ENCODE measurements at places on chromosomes 3 and 15. TPM values are rescaled to one million over a fixed set of nuclear protein-coding genes. Genes with fewer than 3 reads are reported as not detected.

GRCh38 chr15:79930516-79930915, 33.7 kb upstream of the MTHFS start:
- no peak for DNase-seq

DNA sequence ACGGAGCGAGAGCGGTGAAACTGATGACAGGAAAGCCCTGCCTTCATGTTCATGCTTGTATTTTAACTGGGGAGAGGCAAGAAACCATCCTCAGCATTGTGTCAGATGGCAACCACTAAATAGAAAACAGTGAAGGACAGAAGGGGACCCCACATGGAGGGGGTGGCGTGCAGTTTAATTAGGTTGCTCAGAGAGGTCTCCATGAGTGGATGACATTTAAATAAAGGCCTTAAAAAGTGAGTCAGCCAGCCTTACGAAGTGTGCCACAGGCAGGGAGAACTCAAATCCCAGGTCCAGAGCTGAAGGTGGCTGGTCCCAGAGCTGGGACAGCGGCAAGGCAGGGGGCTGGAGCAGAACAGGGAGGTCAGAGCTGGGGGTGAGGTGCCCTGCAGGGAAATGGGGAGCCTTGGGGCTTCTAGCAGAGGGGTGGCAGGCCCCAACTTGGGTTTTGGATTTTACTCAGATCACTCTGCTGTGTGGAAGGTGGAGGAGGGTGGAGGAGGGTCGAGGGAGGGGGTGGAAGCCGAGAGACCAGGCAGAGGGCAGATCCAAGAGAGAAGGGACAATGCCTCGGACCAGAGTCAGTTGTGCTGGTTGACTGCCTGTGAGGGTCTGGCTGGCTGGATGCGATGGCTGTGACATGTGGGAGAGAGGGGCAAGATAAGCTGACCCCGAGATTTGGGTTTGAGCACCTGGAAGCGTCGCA, 73.7 kb downstream of the KLF13 start:
- no peak for DNase-seq

DNA sequence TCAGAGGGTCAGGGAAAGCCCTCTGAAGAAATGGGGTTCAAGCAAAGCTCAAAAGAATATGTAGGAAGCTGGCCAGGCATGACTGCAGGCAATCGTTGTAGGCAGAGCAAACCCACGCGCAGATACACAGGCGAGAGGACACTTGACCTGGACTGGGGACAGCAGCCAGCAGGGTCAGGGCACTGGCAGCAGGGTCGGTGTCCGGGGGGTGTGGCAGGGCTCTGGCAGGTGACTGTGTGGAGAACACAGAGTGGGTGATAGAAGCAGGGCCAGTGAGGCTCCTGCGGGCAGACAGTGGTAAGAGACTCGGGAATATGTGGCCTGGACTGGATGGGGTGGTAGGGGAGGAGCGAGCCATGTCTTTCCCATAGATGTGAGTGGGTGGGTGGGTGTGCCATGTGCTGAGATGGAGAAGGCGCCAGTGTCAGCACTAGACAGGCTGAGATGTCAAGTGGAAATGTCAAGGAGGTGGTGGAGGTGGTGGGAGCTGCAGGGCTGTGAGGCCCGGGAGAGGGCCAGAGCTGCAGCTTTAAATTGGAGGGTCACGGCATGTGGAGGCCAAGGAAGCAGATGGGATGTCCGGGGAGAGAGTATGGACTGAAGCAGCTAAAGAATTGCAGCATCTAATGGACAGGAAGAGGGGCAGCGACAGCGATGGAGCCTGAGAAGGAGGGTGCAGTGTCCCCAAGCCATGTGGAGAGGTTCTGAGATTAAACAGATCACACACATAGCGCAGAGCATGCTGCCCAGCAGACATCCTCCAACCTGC, 13.4 kb downstream of the TMEM43 start:
- DNase-seq: no peak

- DNase-seq: no peak
These were observed 12.4 kb upstream of the ETV5 start for GRCh38 chr3:186121278-186121677.

DNA sequence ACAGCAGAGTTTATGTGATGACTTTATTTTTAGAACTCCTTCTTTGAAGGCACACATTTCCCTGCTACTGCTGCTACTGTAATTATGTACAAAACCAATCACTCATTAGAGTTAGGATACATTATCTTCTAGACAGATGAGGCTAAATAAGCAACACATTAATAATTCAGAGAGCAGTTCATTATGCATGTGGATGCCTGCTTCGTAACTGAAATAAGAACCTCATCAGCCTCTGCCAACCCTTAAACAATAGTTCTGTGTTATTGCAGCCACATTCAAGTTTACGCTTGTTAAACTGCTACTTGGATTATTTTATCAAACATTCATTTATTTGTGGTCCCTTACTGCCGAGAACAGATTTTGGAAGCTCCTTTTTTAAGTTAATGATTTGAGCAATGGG, 52.5 kb upstream of the C15orf61 start:
- no peak for DNase-seq

DNA sequence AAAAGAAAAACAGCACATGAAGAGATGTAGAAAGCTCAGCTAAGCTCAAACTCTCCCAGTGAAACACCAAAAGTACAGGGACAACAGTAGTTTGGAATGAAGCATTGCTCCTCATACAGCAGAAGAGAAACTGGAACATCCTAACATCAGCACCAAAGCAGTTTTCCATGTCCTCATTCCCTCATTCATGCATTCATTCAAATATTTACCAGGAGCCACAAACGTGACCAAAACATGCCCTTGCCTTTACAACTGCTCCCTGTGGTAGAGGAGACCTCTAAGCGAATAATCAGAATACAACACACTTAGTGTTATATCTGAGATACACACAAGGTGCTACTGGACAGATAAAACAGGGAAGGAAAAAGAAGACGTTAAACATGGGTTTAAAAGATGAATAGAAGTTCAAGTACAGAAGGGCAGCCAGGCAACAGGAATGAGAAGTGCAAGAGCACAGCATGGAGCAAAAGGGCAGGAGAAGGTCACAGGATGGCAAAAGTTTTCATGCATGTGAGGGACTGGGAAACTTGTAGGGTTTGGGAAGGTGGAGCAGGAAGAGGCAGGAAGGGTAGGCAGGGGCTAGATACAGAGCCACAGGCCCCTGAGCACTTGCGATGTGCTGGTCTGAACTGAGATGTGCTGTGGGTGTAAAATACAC, 58.5 kb upstream of the LMCD1 start:
- DNase-seq: no peak

- no peak for DNase-seq
These were observed 3.3 kb upstream of the LRTM1 start for GRCh38 chr3:54931182-54931581.

GRCh38 chr15:85073556-85074194, 92.0 kb downstream of the PDE8A start:
- DNase-seq: no peak

DNA sequence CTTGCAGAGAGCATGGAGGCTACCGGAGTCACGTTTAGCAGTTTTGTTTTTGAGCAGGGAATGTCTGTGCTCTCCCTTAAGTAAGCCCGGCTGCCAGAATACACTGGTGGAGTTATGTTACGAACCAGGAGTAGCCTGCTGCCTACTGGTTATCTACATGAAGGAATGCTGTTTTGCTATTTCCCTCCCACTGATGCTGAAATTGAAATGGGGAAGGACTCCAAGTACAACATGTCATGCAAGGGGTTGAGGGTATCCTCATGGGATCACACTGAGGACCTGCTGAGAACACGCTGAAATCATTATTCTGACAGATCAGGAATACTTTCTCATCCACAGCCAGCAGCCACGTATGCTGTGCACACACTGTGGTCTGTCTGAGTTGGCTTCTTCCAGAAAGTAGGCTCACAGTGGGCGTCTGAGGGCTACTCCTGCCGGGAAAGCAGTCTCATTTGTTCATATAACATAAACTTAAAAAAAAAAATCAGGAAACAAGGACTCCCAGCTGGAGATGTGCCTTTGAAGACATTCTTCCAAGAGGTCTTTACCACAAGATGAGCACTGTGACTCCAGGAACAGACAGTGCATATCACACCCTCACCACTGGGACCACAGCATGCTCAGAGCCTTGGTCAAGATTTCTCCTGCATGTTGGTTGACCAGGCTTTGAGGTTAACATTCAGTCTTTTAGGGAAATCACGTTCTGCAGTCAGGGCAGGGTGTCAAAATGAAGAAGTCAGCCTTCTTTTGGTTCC, 300.4 kb upstream of the RASGRP1 start:
- DNase-seq: no peak

GRCh38 chr3:129428007-129428375, 445 bp downstream of the EFCAB12 start:
- DNase-seq: no peak

DNA sequence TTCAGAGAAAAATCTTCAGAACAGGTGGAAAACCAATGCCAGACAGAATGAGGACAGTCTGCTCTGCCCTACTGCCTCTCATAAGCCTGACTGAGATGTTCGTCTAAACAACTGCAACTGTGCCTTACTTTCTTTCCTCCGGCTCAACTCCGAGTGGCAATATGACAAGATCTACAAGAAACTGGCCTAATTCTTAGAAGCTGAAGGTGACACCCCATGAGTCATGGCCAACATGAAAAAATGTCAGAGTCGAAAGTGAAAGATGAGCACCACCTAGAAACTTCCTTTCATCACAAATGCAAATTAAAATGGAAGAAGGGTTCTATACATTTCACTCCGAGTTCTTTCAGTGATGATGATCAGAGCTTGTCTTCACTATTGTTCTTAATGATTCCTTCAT, 12.9 kb downstream of the PCYT1A start:
- DNase-seq: no peak

DNA sequence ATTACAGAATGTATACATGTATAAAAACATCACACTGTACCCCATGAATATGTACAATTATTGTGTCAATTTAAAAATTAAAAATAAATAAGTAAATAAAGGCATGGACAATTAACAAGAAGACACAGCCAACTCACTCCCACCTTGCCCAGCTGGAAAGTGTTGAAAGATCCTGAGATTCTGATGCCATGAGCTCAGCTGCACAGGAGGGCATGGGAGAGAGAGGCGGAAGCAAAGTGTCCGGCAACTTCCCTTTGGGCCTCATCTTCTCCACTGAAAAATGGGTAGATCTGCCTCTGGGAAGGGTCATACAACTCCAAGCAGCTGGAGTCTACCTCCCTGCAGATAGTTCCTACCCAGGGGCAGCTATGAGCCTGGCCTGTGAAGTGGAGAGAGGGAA, 277.3 kb downstream of the UACA start:
- DNase-seq: no peak

- DNase-seq: no peak
These were observed 72.7 kb downstream of the DTWD1 start for GRCh38 chr15:49693498-49693897.

PTPRG gene
- 30.5 TPM for total RNA-seq

GRAMD2A gene
- total RNA-seq: not detected

DUOX2 gene
- not detected for total RNA-seq

LRRIQ4 gene
- total RNA-seq: not detected

GSK3B gene
- total RNA-seq: 50.9 TPM

AP3B2 gene
- not detected for total RNA-seq

ENTPD3 gene
- total RNA-seq: 0.24 TPM
